Activated CD4-positive, alpha-beta T cell treated with anti-CD3 and anti-CD28 coated beads, Interleukin-2, amount 10 ng/mL, durations not matched to agents 7 days and 5 days (primary cell): ENCODE measurements at places on chromosomes 2 and 18.

DNA sequence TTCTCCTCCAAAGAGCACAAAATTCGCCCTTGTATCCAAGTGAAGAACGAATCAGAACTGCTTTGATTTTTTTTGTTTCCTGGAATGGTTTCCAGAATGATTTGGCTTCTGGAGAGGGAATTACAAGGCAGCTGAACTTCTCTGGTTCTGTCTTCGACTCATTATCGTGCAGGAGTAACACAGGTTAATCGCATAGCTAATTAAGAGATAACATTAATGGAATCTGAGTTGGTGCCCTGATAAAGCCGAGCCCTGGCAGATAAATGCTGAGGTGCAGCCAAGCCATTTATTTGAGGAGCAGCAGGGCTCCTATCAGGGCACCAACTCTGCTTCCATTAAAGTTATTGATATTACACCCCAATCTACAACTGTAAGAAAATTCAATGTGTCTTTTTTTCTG is 433.7 kb downstream of the ZNF521 start:
- no peaks in the 10 kb centered on the region for H3K36me3 ChIP-seq
- no peaks in the 10 kb centered on the region for H3K27me3 ChIP-seq
- no peaks in the 10 kb centered on the region for H3K4me1 ChIP-seq
- no peak overlapping the region for H3K27ac ChIP-seq
- no peak overlapping the region for H3K4me3 ChIP-seq

DNA sequence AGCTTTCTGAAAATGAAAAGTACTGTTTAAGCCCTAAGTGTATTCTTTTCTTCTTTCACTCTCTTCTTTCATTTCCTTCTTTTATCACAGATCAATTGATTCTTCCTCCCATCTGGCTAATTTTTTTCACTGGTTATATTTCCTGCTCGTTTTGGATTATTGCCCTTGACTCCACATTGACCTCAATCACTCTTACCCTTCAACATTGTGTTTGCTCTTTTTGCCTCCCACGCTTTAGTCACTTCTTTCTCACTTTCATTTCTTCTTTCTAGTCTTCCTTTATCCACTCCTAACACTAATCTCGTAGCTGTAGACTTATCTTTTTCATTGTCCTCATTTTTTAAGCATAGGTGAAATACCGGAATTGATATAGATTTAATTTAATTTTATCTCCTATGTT is 320.3 kb upstream of the VRK2 start:
- DNase-seq = no peak
- H3K27me3 ChIP-seq = peaks cover 3% of the 10 kb centered on the region
- no peaks in the 10 kb centered on the region for H3K36me3 ChIP-seq
- no peak overlapping the region for H3K4me3 ChIP-seq

DNA sequence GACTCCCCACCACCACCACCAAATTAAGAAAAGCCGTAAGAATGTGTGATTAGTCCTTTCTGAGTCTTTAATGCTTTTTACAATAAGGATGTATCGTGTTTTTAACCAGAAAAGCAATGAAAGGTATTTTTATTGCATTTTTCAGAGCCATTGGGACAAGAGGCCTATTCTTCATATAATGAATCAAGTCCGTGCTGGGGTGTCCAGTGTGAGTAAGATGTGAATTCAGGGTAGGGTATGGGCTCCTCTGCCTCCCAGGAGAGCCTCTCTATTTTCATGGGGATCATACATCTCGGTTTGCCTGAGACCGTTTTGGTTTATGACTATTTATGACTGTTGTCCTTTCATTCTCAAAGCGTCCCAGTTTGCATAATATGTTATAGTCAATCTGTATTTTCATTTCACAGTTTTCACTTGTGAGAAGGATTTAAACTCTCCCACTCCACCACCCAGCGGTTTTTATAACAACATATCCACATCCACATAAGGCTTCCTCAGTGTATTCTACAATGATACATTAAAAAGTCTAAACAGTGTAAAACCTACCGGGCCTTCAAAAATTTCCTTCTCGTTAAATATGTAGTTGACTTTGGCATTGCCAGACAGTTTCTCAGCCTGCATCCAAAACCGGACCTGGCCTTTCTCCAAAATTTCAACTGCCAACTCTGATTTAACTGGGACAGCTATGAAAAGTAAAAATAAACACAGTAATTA is 80.8 kb upstream of the LPIN2 start:
- DNase-seq = no peak
- no peaks in the 10 kb centered on the region for H3K36me3 ChIP-seq
- no peak overlapping the region for H3K27ac ChIP-seq
- peaks cover 24% of the 10 kb centered on the region for H3K4me1 ChIP-seq
- H3K4me3 ChIP-seq = no peak overlapping the region

GRCh38 chr2:176328149-176328548 is 58.9 kb downstream of the MTX2 start:
- H3K27ac ChIP-seq = no peak overlapping the region
- no peaks in the 10 kb centered on the region for H3K27me3 ChIP-seq
- no peak overlapping the region for H3K4me3 ChIP-seq
- DNase-seq = no peak

GRCh38 chr18:51164342-51164741 is 33.1 kb downstream of the MEX3C start:
- no peak overlapping the region for H3K4me3 ChIP-seq
- no peak overlapping the region for H3K27ac ChIP-seq
- peaks cover 6% of the 10 kb centered on the region for H3K36me3 ChIP-seq
- no peaks in the 10 kb centered on the region for H3K27me3 ChIP-seq
- peaks cover 43% of the 10 kb centered on the region for H3K4me1 ChIP-seq
- DNase-seq = no peak

DNA sequence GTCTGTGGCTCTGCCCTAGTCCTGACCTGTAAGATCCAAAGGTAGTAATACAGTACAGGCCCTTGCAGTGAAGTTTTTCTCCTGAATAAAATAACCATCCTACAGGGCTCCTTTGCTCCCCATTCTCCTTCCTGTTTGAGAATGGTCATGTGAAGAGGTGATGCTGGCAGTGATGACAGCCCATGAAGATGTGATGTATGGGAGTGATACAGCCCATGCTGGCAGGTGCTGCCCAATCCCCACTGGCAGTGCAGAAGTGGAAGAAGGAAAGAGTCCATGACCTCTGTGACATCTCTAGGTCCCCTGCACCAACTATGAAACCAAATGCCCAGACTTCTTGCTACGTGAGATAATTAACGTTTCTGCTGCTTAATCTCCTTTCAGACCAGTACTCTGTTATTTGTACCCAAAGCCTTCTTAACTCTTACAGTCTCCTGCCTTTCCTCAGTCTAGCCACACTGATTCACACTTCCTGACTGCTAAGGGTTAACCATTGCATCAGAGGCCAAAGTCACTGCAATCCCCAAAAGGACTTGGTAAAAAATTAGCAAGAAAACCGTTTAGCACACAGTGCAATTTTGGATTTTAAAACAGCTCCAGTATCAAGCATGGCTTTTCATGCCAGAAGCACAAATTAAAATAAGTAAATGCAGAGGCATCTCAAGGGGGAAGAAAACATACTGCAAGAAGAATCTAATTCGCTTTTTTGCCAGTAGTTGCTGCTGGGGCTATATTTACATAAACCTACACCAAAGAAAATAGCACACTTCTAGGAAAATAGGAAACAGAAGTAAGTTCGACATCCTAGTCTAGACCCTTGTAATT is 98.0 kb downstream of the STK39 start:
- peaks cover 12% of the 10 kb centered on the region for H3K4me1 ChIP-seq
- H3K27me3 ChIP-seq = no peaks in the 10 kb centered on the region
- H3K4me3 ChIP-seq = no peak overlapping the region
- DNase-seq = no peak
- no peak overlapping the region for H3K27ac ChIP-seq

DNA sequence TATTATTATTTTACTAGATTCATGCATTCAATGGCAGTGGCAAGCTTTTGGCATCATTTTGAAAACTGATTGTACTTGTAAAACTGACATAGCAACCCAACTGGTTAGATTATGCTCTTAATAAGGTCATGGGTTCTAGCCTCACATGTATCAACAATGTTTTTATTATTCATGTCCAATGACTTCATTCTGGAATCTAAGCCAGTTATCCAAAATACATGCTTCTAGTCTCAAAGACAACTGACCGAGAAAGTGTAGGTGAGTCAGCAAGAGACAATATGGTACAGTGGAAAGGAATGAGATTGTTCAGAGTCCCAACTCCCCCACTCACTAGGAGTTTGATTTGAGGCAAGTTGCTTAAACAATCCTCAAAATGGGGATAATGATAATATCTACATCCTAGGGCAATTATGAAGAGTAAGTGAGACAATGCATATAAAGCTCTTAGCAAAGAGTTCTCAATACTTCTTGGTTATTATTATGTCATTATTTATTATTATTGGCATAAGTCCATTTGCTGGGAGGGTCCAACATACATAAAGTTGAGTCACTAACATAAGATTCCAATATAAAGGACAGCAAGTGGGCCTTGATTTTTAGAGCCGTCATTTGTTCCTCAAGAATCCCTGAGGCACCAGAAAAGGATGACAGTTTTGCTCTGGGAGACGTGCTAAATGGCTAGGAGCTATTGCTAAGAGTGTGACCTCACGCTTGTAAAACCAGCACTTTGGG is 99.4 kb downstream of the NEB start:
- no peaks in the 10 kb centered on the region for H3K27me3 ChIP-seq
- H3K36me3 ChIP-seq = peaks cover 14% of the 10 kb centered on the region
- no peak for DNase-seq
- H3K27ac ChIP-seq = no peak overlapping the region

- H3K36me3 ChIP-seq = no peaks in the 10 kb centered on the region
- H3K4me3 ChIP-seq = no peak overlapping the region
- H3K27me3 ChIP-seq = peaks cover 71% of the 10 kb centered on the region
- DNase-seq = no peak
- no peak overlapping the region for H3K27ac ChIP-seq
- H3K4me1 ChIP-seq = peaks cover 28% of the 10 kb centered on the region
These were observed 2.8 kb downstream of the NCKAP1 start for GRCh38 chr2:183035298-183035953.

- no peak for DNase-seq
- H3K27ac ChIP-seq = no peak overlapping the region
- no peaks in the 10 kb centered on the region for H3K36me3 ChIP-seq
These were observed 307.1 kb downstream of the STK39 start for GRCh38 chr2:167940346-167940725.

DNA sequence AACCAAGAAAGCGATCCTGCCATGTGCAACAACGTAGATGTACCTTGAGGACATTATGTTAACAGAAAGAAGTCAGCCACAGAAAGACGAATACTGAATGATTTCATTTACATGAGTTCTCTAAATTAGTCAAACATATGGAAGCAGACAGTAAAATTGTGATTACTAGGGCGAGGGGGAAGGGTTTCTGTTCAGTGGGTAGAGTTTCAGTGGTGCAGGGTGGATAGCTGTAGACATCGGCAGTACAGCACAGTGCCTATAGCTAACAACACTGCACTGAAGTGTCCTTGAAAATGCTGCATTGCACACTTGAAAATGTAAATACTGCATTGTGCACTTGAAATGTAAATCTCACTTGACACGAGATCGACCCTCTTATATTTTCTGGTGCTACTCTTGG is 275.3 kb downstream of the GALR1 start:
- H3K27me3 ChIP-seq = no peaks in the 10 kb centered on the region
- no peak overlapping the region for H3K27ac ChIP-seq
- no peak overlapping the region for H3K4me3 ChIP-seq
- no peaks in the 10 kb centered on the region for H3K4me1 ChIP-seq

DNA sequence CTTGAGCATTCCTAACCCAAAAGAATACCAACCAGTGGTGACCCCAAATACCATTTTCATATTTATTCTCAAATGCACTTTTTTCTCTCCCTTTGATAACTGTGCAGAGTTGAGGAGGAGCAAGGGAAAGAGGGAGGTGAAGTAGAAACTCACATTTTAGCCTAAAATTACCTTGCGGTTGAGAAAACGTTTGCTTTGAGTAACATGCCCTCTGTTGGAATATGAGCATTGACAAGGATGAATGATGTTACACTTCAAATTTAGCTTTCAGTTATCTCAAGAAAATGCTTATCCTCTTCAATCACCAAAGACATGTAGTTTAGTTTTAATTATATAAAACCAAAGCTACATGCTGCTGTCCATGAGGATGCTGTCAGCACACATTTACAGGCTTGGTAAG is 2.4 kb downstream of the GRP start:
- no peak overlapping the region for H3K4me3 ChIP-seq
- H3K27me3 ChIP-seq = peaks cover 73% of the 10 kb centered on the region
- no peaks in the 10 kb centered on the region for H3K36me3 ChIP-seq
- DNase-seq = no peak
- no peak overlapping the region for H3K27ac ChIP-seq

DNA sequence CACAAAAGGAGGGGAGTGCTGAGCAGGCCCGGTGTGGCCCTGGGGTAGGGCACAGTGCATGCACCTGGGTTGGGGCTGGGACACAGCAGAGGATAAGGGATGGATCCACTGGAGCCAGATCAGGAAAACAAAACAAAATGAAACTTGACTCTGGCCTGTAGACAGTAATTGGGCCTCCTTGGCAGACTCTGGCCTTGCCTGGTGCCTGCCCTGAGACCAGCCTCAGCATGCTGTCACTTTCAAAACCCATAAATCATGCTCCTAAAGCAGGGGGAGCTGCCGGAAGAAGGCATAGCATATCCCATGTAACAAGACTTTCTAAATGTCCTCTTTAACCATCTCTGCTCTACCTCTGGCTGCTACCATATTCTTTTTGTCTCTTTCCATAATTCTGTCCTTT is 61.1 kb upstream of the IGFBP5 start:
- no peak overlapping the region for H3K27ac ChIP-seq
- H3K27me3 ChIP-seq = peaks cover 9% of the 10 kb centered on the region
- no peak overlapping the region for H3K4me3 ChIP-seq
- H3K4me1 ChIP-seq = no peaks in the 10 kb centered on the region
- DNase-seq = no peak

GRCh38 chr2:117621326-117621725 is 193.2 kb upstream of the DDX18 start:
- H3K4me1 ChIP-seq = no peaks in the 10 kb centered on the region
- DNase-seq = no peak
- no peaks in the 10 kb centered on the region for H3K36me3 ChIP-seq

GRCh38 chr18:78610179-78610578 is 369.4 kb upstream of the SALL3 start:
- H3K4me1 ChIP-seq = no peaks in the 10 kb centered on the region
- no peak overlapping the region for H3K4me3 ChIP-seq
- H3K27ac ChIP-seq = no peak overlapping the region

DNA sequence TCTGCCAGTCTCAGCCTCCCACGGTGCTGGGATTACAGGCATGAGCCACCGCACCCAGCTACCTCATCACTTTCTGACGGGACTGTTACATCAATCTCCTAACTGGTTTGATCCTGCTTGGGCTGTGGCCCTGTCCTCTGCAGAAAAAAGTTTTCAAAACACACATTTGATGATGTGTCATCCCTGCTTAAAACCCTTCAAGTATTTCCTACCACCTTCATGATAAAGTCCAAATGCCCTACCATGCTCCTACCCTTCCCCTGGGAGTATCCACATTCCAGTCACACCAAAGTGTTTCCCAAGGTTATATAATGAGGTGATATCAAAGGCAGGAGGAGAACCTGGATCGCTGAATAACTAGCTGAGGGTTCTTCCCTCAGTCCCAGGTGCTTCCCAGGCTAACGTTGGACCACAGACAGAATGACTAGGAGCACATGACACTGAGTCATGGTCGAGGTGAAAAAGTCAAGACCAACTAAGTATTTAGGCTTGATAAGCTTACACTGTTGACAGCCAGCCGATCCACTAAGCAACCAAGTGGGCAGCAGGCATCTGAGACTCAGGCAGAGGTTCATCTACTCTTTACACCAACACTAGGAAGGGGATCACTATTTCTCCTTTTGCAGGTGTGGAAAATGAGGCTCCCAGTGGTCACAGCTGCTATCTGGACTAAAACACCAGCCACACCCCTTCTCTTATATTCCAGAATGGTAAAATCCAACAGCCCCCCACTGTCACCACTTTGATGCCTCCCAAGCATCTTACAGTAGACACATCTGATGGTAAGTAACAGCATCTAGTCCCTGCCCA is 31.8 kb downstream of the CYRIA start:
- peaks cover 19% of the 10 kb centered on the region for H3K4me1 ChIP-seq
- no peak for DNase-seq
- H3K36me3 ChIP-seq = peaks cover 1% of the 10 kb centered on the region
- no peak overlapping the region for H3K4me3 ChIP-seq
- no peak overlapping the region for H3K27ac ChIP-seq
